Bone marrow (tissue), 2 donors: ENCODE measurements at places on chromosomes 12 and 14.

DNA sequence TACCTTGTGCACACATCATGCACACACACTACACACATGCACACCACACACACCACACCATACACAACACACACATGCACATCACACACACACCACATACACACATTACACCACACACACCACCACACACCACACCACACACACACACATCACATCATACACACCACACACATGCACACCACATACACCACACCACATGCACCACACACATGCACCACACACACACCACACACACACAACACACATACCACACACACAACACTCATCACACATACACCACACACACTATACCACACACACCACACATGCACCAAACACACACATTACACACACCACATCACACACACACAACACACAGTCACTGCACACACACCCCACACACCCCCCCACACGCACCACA, 38.1 kb downstream of the SDR9C7 start:
- no peak for DNase-seq

GRCh38 chr12:121717041-121717699, 4.6 kb downstream of the TMEM120B start:
- no peak for DNase-seq

DNA sequence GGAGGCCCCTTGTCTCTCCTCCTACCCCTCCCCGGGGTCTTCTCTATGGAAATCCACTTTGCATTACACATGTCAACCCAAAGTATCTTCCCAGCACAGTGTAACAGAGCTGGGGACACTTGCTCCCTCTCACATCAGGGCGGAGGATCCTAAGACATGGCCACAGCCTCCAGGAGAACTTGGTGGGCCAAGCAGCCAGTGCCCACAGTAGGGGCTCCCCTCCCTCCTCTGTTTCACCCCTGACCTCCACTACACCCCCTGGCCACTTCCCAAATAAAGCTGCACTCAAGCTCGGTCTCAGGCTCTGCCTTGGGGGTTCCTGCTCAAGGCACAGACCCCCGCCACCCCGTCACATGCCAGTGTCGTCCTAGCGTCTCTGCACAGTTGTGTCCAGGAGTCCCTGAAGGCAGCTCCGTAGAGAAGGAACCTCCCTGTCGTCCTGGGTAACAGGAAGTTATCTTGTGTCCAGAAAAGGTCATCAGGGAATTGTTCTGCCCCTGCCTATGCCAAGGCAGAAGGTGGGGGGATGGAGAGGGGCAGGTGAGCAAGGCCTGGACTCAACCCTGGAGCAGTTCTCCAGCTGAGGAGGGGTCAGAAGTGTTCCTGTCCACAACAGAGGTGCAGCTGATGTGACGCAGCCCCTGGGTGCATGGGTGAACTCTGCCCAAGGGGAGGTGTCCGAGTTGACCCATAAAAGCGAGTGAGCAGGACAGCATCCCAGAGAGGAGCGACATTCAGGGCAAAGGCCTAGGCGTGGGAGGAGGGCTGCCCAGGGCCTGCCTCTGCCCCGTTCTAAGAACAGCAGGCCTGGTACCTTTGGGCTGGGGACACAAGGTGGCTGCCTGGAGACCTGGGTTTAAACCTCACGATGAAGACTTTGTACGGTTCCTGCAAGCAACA, 25.5 kb downstream of the DIO3 start:
- no peak for DNase-seq

DNA sequence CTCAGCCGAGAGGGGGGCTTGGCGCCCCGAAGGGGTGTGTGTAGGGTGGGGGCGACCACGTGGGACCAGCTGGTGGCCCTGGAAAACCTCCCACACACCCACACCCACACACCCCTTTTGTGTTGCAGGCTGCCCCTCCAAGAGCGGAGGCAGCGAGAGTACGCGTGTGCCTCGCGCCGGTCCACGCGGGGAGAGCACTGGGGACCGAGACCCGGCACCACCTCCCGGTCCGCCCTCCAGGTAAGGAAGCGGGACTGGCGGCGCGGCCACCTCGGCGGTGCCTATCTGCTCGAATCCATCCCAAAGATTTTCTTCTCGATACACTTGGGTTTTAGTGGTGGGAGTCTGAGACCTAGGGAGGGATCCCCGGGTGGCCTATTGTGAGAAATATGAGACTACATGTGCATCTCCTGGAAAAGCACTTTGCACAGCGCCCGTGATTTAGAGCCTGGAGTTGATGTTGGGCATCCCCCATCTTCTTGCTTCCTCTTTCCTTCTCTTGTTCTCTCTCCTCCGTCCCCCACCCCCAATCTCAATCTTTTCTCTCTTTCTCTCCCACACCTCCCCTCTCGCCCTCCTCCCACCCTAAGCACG, 393 bp downstream of the SYT1 start:
- no peak for DNase-seq

DNA sequence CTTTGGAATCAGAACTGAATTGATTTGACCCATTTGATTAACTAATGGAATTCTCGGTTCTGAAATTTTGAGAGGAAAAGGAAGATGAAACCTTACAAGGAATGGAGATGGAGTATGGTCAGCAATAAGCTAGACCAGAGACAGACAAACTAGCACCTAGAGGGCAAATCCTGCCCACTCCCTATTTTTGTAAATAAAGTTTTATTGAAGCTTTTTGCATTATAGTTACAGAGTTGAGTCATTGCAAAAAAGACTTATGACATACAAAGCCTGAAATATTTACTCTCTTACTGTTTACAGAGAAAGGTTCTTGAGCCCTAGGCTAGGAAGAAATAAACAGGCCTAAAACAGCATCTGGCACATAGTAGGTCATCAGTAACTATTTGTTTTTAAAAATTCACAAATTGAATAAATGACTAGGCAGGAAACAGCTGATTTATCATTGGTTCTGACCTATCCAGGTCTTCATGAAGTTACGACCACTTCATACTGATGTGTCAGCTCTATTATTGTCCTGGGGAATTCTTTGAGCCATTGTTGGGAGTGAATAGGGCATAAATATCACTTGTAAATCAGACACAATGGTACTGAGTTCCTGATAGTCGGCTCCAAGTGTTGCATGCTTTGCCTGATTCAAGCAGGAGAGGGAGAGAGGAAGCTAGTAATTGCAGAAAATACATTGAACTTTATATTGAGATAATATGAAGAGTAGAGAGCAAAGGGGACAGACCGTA, 14.6 kb upstream of the STAB2 start:
- no peak for DNase-seq

DNA sequence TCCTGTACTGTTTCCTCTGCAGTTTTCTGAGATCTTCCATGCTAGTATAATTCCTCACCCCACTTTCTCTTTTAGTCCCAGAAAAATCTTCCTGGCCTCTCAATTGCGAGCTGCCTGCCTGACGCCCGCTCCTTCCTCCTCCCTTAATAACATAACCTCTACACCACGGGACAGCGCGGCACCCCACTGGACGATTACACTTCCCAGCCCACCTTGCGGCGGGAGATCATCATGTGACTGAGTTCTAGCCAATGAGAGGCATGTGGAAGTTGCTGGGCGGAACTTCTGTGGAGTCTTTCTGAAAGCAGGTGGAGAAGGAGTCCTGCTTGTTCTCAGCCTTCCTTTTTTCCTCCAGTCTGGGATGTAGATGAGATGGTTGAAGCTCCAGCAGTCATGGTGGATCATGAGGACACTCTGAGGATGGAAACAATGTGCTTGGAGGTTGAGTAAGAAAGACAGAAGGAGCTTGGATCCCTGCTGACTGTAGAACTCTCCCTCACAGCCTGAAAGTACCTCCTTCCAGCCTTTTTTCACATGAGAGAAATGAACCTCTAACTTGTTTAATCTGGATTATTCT, 133.6 kb upstream of the VRK1 start:
- DNase-seq, result no peak

DNA sequence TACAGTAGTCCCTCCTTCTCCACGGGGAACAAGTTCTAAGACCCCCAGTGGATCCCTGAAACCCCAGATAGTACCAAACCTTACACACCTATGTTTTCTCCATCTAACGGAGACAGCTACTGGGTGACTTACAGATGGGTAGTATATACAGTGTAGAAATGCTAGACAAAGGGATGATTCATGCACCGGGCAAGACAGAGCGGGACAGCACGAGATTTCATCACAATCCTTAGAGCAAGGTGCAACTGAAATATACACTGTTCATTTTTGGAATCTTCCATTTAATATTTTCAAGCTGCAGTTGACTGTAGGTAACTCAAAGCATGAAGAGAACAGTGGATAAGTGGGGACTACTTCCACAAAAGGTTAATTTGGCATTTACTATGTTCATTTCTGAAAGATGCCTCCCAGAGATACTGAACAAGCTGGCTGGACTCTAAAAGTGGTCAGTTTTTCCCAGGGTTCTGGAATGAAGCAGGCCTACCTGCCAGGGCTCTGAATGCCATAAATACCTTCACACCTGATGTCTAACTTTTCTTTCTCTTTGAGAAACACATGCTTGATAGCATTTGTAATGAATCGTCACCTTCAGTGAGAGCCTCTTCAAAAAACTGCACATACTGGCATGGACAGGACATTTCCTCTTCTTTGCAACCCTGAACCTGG, 127.7 kb upstream of the FOXN3 start:
- no peak for DNase-seq

- DNase-seq, result no peak
Measured at GRCh38 chr14:25003537-25003936, 46.4 kb downstream of the STXBP6 start.

DNA sequence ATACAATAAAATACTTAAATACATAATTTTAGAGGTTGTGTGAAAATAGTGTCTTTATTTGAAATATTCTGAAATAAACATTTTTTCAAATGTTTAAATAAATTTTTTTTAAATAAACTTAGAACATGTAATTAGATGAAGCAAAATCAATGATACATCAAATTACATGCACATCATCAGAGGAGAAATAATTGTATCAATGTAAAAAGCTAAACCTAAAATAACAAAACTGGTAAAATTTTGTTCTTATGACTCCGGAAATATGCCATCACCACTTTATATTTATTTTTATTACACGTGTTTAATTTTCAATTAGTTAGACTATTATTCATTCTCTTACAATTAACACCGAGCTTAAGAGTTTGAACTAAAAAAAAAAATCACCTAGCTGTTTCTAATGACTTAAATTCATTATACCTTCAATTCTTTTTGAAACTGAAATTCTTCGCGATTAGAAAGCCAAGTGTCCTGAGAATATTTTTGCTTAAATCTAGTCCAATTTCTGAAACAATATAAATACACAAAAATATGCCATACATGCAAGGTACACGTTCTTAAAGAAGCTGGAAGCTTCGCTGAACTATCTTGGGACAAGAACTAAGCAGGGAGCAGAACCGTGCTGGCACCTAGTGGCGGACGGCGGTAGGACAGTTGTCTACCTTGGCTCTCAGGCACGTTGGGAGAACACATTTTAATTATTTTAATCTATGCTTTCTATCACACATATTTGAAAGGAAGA, 230.5 kb downstream of the SLC25A21 start:
- no peak for DNase-seq

- peak; percentile 15 for DNase-seq
Measured at GRCh38 chr12:113912760-113913329, 53.3 kb downstream of the RBM19 start.
